Natural killer cell treated with Interleukin-12 subunit alpha and Interleukin-12 subunit beta and Interleukin-15 and Interleukin-18, amount 100 ng/mL, for 72 hours (primary cell): ENCODE measurements at places on chromosomes 5 and 9. TPM values are rescaled to one million over a fixed set of nuclear protein-coding genes. Genes with fewer than 3 reads are reported as not detected.

Gene SPINK14
- not detected for total RNA-seq

GRCh38 chr5:13985731-13986418 is 41.4 kb upstream of the DNAH5 start:
- H3K4me1 ChIP-seq: no peaks in the 10 kb centered on the region
- no peak overlapping the region for H3K4me3 ChIP-seq
- H3K27me3 ChIP-seq: peaks cover 10% of the 10 kb centered on the region
- no peak for DNase-seq

Gene NNT
- 70.6 TPM for total RNA-seq

Gene PSD2
- total RNA-seq: not detected

Gene PCDHGB3
- 0.81 TPM for total RNA-seq

- DNase-seq: no peak
- H3K4me3 ChIP-seq: no peak overlapping the region
- no peaks in the 10 kb centered on the region for H3K36me3 ChIP-seq
- H3K27me3 ChIP-seq: no peaks in the 10 kb centered on the region
These were observed 278.2 kb downstream of the BRINP1 start for GRCh38 chr9:119091074-119091473.

- H3K27me3 ChIP-seq: no peaks in the 10 kb centered on the region
- no peak for DNase-seq
- no peak overlapping the region for H3K27ac ChIP-seq
- H3K4me1 ChIP-seq: no peaks in the 10 kb centered on the region
- no peaks in the 10 kb centered on the region for H3K36me3 ChIP-seq
These were observed 585.5 kb downstream of the TLE1 start for GRCh38 chr9:81103597-81104471.

DNA sequence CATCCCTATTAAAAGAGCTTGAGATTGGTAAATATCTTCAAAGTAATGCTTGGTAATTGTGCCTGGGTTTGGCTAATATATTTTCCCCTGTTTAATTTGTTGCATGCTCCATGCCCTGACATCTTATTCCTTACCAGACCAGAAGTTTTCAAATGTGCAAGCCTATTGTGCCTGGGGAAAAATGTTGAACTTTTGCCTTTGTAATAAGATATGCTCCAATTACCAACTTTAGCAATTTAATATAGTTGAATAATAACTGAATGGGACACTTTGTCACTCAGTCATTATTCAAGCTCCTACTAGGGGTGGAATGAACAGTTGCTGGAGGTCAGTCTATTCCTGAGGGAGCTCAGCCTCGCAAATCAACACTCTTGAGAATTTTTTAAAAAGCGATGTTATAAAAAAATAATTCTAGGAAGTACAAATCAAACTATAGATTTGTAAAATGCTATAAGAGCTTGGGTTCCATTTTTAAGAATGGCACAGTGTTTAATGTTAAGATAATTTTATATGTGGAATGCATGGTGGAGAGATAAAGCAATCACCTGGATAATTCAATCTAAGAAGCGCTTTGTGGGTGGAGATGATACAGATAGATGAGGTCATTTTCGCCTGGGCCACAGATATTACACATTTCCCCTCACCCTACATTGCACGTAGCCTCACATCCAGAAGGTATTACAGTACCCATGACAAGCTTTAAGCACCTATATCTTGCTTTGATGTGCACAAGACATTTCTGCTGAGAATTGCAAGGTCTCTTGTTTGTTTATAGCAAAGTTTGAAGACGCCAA is 231.8 kb downstream of the PIK3R1 start:
- no peaks in the 10 kb centered on the region for H3K36me3 ChIP-seq
- DNase-seq: no peak
- no peak overlapping the region for H3K4me3 ChIP-seq
- no peaks in the 10 kb centered on the region for H3K27me3 ChIP-seq
- H3K4me1 ChIP-seq: peaks cover 17% of the 10 kb centered on the region
